ENCODE measurements at places on chromosomes 1 and 21. TPM values are rescaled to one million over a fixed set of nuclear protein-coding genes. Genes with fewer than 3 reads are reported as not detected.

The VPS26C gene
- 42.3 TPM for polyA plus RNA-seq

The NBPF6 gene
- not detected for polyA plus RNA-seq

The GPR52 gene
- polyA plus RNA-seq: not detected

The TFB2M gene
- polyA plus RNA-seq: 32.1 TPM

The KRTAP19-1 gene
- polyA plus RNA-seq: not detected

The A3GALT2 gene
- polyA plus RNA-seq: not detected

The RGS4 gene
- 13.3 TPM for polyA plus RNA-seq

The LCE2B gene
- polyA plus RNA-seq: not detected

The NID1 gene
- 82.0 TPM for polyA plus RNA-seq

The ARTN gene
- not detected for polyA plus RNA-seq
